ENCODE measurements at places on chromosomes 7 and 10.

DNA sequence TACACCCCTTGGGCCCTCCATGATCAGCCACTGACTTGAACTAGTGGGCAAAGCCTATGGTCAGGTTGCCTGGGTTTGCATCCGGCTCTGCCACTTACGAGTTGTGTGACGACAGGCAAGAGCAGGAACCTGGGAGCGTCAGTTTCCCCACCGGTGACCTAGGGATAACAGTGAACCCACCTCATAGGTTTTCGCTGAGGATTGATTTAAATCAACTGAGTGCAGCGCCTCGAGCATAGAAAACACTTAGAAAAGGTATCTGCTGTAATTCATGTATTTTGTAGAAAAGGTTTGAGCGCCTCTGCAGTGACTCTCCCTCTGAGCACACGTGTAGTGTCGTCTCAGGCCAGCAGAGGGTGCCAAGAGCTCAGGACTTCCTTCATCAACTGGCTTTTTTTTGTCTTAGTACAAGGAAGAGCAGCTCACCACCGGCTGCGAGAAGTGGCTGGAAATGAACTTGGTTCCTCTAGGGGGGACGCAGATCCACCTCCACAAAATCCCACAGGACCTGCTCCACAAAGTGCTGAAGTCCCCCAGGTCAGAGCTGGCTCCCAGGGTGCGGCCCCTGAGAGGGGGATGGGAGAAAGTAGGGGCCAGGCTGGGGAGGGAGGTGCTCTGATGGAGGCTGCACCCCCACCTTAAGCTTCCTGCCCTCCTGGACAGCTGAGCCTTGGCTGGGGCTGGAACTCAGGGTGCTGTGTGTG lies 27.7 kb downstream of the BTBD16 start:
- peak; percentile 11 for DNase-seq

- no peak for DNase-seq
Measured at GRCh38 chr10:22573820-22574569, 140.4 kb downstream of the PIP4K2A start.

DNA sequence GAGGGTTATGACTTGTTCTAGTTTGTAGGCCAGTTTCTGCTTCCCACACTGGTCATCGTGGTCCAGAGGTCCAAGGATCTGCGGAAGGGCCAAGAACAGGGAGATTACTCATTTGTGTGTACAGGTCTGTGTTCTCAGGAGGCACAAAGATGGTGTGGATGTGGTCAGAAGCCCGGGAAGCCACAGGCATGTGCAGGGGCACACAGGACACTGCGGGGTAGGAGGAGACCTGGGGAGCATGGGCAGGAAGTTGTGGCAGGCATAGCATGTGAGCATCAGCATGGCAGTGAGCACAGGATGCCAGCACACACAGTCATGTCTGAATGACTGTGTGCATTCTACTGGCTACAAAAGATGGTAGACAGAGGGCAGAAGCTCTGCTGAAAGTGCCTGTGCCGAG lies 445.8 kb downstream of the PLXNA4 start:
- DNase-seq: no peak

- DNase-seq: no peak
Measured at GRCh38 chr10:102642736-102643335, 1.4 kb upstream of the TRIM8 start.

- DNase-seq: no peak
Measured at GRCh38 chr10:127679642-127680255, 57.2 kb upstream of the FOXI2 start.

GRCh38 chr7:46996972-46997371 lies 584.9 kb downstream of the TNS3 start:
- no peak for DNase-seq

DNA sequence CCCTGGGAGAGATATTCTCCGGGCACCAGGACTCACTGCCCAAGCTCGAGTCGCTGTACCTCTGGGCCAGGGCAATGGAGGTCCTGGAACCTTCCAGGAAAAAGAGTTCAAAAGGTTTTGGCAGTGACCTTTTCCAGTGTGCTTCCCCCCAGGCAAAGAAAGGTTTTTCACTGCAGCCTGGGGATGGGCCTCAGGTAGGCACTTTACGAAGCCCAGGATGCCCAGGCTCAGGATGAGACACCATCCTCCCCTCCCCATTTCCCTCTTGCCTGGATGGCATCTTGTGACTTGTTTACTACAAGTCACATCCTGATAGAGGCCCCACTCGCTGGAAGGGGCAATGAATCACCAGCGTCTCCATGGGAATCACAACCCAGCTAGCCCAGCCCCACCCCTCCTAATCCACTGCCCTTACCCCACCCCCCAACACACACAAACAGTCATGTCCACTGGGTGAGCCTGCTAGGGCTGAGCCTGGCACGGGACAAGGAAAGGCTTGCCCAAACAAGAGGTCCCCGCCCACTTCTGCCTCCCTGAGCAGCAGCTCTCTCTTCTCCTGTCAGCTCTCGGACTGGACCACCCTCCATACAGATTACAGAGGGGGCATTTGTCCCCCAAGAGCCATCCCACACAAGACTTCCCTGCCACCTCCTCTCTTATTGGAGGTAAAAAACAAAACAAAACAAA lies 93.8 kb upstream of the SMNDC1 start:
- DNase-seq: no peak

GRCh38 chr10:47123716-47124288 lies 176.2 kb upstream of the GDF10 start:
- DNase-seq: no peak

- DNase-seq: no peak
Measured at GRCh38 chr7:898855-899681, 22.7 kb downstream of the GET4 start.

DNA sequence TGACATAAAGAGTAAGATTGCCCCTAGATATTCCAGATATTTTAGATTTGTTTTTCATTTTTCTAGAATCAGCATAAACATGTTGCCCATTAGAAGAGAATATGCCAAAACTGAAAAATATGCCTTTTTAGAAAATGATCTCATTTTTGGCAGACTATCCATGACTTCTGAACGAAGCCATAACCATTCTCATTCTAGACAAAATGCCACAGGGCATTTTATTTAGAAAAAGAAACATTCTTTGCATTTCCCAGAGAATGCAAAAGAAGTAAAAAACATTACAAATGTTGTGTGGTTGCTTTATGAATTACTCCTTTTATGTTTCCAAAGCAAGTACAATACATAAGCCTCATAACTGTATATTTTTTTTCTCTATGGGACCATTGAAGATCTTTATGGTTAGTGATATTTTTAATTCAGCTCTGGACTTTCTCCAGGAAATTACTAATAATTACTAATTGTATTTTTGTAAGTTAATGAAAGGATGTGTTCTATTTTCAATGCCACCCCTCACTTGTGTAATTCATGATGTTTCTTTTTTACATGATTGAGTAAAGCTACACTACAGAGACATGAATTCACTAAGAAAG lies 109.6 kb upstream of the SEM1 start:
- DNase-seq: no peak

- no peak for DNase-seq
Measured at GRCh38 chr10:72079356-72079755, 9.0 kb downstream of the SPOCK2 start.

DNA sequence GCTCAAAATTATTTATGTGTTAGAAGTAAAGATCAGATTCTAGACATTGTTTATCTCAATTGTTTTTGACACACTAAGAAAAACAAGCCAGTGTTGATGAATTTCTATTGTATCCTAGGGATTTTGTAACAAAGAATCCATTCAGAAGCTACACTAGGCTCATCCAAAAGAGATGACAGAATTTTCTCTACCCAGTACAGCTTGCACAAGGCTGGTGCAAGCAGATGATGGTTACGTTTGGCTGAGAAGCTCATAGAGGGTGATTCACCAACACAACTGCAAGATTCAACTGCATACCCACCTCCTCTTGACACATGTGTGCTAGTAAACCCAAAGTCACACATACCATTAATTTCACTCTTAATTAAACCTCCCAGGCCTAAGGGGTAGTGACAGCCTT lies 20.8 kb downstream of the GRM3 start:
- DNase-seq: no peak

GRCh38 chr10:115761166-115761565 lies 511.8 kb downstream of the GFRA1 start:
- DNase-seq: no peak

GRCh38 chr7:98178762-98179490 lies 32.3 kb upstream of the BHLHA15 start:
- DNase-seq: no peak

DNA sequence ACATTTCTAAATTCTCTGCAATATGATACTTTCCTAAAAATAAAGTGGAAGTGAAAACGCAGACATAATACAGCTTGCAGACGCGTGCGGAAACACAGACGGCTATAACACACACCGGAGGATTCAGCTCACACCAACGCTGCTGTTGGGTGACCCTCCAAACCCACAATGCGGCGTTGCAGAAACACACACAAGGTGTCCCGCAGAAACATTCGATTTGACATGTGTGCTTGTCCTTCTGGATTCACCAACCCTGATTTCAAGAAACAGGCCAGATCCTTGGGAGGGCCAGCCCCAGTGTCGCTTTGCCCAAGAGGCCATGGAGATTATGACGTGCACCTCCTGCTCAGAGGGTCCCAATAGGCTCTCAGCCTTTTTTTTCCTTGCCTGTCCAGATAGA lies 136.7 kb upstream of the TCERG1L start:
- no peak for DNase-seq

DNA sequence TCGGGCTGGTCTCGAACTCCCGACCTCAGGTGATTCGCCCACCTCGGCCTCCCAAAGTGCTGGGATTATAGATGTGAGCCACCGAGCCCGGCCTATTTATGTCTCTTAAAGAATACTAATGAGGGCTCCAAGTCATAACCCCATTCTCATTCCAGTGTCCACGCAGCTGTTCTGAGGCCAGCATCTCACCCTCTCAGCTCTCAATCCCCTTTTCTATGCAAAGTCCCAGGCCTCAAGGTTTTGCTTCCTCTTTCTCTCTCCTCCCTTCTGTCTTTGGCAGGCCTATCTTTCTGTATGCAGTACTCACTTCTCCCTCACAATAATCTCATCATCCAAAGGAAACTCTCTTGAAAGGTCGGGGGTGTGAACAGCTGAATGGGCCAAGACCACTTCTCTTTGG lies 28.0 kb upstream of the VSIR start:
- no peak for DNase-seq

- no peak for DNase-seq
Measured at GRCh38 chr7:94240902-94241301, 153.8 kb upstream of the COL1A2 start.

- DNase-seq: no peak
Measured at GRCh38 chr10:86770412-86770960, 14.1 kb downstream of the BMPR1A start.

GRCh38 chr10:131973160-131973951 lies 8.4 kb downstream of the BNIP3 start:
- DNase-seq: no peak

GRCh38 chr7:127252778-127253280 lies at the start of gene GRM8:
GRM8 (minus strand) TSS chr7:127252941.
- DNase-seq: no peak

GRCh38 chr10:55163388-55163979 lies 362.5 kb upstream of the PCDH15 start:
- DNase-seq: no peak

GRCh38 chr7:111138193-111138569 lies 47.3 kb downstream of the LRRN3 start:
- DNase-seq: no peak

DNA sequence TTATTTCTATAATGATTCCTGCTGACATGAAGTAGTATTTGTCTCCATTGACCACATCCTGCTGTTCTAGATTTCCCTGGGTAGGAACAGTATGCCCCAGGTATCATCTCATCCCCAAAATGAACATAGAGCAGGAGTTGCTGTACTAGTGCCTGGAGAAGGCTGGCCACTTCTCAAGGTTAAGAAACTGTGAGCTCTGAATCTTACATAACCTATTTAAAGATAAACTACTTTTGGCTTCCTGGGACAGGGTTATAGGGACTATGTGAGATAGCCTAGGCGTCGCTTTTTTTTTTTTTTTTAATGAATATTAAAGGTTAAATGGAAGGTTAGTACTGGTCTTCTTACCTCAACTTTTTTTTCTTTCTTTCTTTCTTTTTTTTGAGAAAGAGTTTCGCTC lies 103.0 kb downstream of the LRRC4 start:
- DNase-seq: no peak

GRCh38 chr7:44706788-44707557 lies 41.7 kb upstream of the ZMIZ2 start:
- DNase-seq: no peak

GRCh38 chr7:115471891-115472290 lies 550.0 kb downstream of the MDFIC start:
- no peak for DNase-seq

GRCh38 chr10:24394461-24395190 lies 185.7 kb downstream of the KIAA1217 start:
- no peak for DNase-seq

- no peak for DNase-seq
Measured at GRCh38 chr10:79947787-79948424, 999 bp downstream of the SFTPD start.

DNA sequence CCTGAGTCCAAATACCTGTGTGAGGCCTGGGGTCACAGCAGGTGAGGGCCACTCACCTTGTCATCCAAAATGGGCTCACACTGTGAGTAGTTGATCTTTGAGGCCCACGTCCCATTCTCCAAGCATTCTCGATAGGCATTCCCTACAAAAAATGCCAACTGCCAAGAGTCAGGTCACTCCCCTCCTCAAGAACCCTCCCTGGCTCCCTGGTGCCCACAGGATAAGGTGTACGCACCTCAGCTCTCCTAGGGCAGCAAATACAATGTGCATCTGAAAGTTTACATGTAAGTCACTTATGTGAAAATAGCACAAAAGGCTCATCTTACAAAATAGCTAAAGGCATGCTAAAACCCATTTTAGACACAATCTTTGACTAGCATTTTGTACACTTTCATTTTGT lies 15.1 kb downstream of the CRHR2 start:
- no peak for DNase-seq

- DNase-seq: no peak
Measured at GRCh38 chr7:73611017-73611555, 13.2 kb downstream of the MLXIPL start.

DNA sequence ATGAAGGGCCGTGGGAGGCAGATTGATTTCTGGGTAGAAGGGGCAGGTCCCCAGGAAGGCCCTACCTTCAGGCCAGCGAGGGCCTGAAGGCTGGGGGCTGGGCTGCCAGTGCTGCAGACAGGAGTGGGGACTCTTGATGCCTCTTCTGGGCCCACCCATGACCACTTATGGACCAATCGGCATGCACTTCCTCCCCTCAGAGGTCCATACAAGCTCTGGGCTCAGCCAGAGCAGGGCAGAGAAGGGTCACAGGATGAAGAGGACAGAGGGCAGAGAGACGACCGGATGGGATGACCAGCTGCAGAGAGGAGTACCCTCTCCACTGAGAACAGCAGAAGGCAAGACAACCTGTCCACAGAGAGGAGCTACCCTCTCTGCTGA lies 120.1 kb downstream of the DYNC2I1 start:
- DNase-seq: peak; percentile 54

DNA sequence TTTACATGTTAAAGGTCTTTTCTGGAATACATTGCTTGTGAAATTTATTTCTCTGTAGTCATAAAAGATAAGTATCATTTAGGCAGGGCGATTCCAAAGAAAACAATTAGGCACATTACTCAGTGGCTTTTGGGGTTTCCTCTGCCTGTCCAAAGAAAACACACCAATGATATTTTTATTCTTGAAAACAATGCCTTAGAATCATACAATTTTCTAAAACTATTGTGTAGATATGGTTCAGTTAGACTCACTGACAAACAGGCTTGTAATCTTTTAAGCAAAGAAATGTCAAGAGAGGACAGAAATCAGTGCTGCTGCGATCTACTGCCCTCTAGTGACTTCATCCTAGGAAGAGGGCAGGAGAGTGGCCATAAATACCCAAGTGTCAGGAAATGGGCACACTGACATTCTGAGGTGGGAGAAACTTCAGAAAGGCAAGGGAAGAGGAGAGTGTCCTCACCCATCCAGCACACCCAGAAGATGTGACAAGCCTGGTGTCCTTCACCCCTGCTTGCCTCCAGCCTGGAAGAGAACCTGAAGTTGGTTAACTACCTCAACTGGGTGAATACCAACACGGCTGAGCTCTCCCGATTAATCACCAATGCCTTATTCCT lies 120.5 kb downstream of the GALNT11 start:
- DNase-seq: no peak
